Activated CD8-positive, alpha-beta memory T cell treated with anti-CD3 and anti-CD28 coated beads, Interleukin-2, amount 50 U/mL, for 48 hours (primary cell): ENCODE measurements at places on chromosomes 13 and 19.
A peak's percentile ranks its signal among the peaks of the same experiment; 100 is the strongest.

- no peak for DNase-seq
Observed at GRCh38 chr13:73274147-73274546, 215.3 kb downstream of the KLF5 start.

GRCh38 chr13:41995946-41996345, 35.0 kb upstream of the VWA8 start:
- peak; percentile 64 for DNase-seq

- DNase-seq, result no peak
Observed at GRCh38 chr13:104295537-104295936, 1229.3 kb upstream of the SLC10A2 start.

DNA sequence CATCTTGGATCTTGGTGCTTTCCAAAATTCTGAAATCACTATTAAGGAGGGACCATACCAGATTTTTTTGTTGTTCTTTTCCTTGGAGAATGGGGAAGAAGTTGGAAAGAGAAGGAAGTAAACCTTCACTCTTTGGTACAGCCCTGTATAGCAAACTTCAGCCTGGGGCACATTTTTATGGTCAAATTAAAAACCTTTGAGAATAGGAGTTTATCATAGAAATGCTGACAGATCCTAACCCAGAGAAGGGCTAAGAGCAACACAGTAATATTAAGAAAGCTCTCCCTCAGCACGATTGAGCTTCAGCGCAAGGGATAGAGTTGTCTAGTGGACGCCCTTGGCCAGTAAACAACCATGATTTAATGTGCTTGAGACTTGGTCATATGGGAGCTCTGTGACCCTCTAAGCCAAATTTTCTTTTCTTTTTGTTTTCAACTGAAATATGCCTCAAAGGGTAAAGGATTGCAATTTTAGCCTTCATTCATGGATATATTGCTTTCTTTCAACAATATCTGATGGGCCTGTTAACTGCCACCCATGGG, 294.3 kb upstream of the MAB21L1 start:
- DNase-seq, result no peak

- no peak for DNase-seq
Observed at GRCh38 chr13:30862707-30863106, 43.4 kb upstream of the MEDAG start.

DNA sequence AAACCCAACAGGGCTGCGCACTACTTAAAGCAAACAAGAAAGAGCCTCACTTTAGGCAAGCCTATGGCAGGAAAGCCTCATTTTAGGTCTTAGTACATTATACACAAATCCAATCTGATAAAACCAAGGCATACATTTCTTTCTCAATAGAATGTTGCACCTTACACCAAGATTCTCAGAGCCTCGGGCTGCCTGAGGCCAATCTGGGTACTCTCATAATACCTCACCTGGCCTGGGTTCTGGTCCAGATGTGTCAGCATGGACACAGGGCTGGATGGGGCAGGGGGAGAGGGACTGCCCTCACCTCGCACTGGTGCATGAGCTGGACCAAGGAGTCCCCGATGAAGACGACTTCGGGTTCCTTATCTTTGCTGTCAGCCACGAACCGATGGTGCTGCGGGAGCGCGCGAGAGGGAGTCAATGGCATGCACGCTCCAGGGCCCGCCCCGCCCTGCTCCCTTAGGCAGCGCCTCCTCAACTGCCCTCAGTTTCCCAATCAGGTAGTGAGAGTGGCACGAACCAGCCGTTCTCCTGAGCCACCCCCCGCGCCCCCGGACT, at the start of gene PRR19:
PRR19 (plus strand) TSS at position 487 of the 558 bp plus-strand sequence. CDS start 7,453 bp downstream, outside the sequence.
- no peak for DNase-seq

GRCh38 chr13:27962128-27962841, 6.8 kb downstream of the CDX2 start:
- DNase-seq, result no peak

DNA sequence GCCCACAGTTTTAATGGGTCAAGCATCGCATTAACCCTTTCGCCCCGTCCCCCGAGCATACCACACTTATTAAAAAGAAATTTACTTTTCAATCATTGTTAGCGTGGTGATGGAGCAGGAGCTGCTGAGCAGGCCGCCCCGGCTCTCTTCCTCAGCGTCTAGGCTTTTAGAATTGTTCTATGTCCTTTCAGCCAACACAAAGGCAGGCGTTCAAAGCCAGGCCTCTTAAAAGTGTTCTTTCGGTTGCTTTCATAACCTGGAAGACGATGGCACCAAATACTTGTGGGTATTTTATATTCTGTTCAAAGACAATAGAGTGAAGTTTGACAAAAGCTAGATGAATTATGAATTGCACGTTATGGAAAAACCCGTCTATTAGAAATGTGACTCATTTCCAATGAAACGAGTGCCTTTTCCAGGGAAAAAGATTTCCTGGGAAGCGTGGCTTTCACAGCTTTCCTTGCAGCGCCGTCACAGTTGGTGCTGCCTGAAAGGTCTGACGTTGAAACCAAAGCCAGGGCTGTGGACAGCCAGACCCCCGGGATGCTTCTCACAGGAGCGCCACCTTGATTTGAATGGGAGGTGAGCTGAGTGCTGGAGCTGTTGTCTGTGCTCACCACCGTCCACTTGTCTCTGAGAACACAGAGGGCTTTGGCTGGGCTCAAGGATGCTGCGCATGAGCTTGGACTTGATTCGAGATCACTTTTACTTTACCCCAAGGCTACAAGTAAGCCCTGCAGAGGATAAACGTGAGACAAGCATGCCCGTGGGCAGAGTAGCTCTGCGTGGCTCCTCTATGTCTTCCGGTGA, 78.8 kb downstream of the SOX1 start:
- DNase-seq, result no peak

- peak; percentile 92 for DNase-seq
Observed at GRCh38 chr19:45882652-45883585, 3.0 kb downstream of the IRF2BP1 start.

DNA sequence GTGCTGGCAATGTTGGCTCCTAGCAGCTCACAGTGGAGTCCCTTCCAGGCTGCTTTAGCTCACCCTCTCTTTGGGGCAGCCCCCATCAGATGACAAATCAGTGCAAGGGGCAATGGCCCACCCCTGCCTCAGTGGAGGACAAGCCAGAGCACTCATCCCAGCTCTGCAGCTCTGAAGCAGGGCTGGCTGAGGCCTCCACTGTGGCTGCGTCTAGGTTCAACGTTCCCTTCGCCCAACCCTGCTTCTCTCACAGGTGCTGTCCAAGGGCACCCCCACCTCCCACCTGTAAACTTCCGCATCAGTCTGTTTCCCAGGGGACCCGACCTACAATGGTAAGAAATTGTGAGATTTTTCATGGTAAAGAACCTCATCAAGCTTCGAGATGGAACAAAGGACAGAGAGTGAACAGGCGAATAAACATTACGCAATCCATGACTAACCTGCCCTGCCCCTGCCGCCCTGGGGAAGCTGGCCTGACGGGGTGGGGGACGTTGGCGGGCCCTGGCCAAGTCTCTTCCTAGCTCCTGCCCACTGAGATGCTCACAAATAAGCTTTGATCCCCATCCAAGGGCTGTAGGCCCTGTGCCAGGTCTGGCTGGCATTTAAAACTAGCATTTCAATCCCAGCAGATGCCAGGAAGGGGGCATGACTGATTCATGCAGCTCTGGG, 40.5 kb downstream of the DZIP1 start:
- DNase-seq, result no peak

DNA sequence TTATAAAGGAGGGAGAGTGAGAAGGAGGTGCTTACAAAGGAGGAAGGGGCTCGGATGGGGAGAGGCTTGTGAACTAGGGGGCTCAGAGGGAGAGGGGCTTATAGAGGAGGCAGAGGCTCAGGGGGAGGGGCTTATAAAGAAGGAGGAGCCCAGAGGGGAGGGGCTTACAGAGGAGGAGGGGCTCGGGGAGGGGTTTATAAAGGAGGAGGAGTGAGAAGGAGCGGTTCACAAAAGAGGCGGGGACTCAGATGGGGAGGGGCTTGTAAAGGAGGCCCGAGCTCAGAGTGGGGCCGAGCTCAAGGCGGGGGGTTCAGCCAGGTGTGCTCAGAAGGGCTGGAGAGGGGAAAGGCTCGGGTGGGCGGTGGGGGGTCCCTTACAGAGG, 500 bp downstream of the SMIM24 start:
- peak; percentile 63 for DNase-seq

GRCh38 chr13:106513025-106513983, 22.2 kb downstream of the EFNB2 start:
- no peak for DNase-seq

- DNase-seq, result no peak
Observed at GRCh38 chr19:17997969-17998826, 9.8 kb upstream of the ARRDC2 start.

- DNase-seq, result peak; percentile 100
Observed at GRCh38 chr19:16111160-16111908, at the start of gene RAB8A. RAB8A (plus strand) TSS chr19:16111889; CDS start chr19:16111902, 13 bp downstream.

DNA sequence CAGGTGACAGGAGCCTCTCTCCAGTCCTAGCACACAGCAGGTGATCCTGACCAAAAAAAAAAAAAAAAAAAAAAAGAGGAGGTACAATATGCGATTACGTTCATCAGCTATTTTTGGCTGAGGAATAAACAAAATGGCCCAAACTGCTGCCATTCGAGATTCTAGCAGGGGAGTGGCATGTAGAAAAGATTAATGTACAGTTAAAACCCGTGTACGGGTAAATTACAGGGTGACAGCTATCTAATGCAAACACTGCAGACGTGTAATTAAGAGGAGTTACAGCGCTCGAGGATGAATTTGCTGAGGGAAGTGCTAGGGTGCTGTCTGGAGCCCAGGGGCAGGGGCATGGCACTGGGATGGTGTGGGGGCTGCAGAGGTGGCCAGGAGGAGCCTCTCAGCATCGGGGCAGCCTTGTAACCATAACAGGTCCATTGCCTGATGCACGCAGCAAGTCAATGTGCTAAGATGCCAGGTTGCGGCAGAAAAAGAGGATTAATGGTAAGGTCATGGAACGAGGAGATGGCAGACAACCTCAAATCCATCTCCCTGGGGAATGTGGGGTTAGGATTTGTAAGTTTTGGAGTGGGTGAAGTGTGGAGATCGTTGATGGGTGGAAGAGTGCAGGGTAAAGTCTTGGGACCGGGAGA, 17.4 kb downstream of the CHST8 start:
- DNase-seq, result peak; percentile 8

DNA sequence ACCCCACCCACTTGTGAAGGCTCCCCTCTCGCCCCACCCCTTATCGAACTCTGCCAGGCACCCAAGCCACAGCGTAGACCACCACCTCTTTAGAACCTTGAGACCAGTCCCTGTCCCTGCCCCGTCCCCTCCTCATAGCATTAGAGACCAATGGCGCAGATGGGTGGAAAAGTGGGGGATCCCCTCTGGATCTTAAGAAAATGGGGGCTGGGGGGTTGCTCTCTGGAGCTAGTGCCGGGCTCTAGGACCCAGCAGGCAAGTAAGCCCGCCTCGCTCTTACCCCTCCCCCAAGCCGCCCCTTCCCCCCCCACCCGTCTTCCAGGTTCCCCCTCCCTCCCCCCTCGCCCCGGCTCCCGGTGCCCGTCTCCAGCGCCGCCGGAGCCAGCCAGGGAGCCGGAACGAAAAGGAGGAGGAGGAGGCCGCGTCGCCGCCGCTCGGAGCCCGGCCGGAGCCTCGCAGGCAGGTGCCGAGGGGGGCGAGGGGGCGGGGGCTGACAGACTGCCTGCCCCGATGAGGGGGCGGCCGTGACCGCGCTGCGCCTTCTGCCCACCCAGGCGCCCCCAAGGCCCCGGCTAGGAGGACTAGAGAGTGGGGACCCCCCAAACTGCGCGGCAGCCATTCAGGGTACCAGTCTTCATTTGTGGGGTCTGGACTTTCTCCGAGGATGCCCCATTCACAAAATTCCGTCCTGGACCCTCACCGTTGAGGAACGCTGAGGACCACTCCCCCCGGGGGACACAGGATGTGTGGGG, at the start of gene SPRED3:
SPRED3 (plus strand) TSS at position 349 of the 752 bp plus-strand sequence. CDS start 1,606 bp downstream, outside the sequence.
- DNase-seq, result no peak

DNA sequence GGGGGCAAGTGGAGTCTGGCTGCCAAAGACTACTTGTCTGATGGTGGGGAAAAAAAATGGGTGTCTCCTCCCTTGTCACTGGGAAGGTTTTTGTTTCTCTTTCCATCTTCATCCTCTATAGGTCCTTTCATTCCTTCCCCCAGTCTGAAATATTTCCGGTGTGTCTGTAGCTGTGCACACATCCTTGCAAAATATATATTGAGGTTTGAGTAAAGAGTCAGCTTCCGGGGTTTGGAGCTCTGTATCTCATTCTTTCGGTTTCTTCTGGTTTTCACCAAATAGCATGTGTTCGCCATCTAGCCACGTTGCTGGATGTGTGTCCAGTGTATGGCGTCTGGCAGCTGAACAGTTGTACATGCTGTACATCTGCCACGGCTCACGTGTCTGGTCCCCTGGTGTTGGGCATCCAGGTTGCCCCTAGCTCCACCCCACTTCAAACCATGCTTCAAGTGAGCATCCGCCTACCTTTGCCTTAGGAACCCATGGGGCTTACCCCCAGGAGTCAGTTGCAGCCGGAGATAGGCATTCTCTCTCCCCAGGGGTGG, 142.2 kb downstream of the SIPA1L3 start:
- peak; percentile 77 for DNase-seq

DNA sequence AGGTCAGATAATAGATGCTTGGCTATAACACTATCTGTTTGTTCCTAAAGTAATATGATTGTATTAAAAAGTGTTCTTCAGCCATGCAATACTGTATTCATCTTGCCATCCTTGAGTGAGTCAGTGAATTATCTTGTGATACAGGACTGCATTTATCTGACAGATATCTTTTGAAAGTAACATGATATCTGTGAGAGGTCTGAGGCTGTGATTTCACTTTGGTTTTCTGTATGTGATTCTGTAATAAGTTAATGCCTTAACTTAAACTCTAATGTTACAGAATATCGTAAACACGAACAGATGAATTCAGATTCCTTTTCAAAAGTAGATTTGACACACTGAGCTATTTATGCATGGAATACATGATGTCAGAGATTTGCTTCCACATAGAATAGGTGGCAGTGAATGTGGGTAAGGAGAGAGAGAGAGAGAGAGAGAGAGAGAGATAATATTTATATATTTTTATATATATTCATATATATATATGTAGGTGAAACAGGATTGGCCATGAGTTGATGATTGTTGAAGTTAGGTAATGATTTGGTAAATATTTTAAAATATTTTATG, 97.9 kb upstream of the RNF113B start:
- no peak for DNase-seq

- no peak for DNase-seq
Observed at GRCh38 chr13:20350819-20351218, 118.7 kb upstream of the GJB6 start.
